Thymus (tissue), 14 donors: ENCODE measurements at places on chromosomes 5 and 9. TPM values are rescaled to one million over a fixed set of nuclear protein-coding genes. Genes with fewer than 3 reads are reported as not detected.

DNA sequence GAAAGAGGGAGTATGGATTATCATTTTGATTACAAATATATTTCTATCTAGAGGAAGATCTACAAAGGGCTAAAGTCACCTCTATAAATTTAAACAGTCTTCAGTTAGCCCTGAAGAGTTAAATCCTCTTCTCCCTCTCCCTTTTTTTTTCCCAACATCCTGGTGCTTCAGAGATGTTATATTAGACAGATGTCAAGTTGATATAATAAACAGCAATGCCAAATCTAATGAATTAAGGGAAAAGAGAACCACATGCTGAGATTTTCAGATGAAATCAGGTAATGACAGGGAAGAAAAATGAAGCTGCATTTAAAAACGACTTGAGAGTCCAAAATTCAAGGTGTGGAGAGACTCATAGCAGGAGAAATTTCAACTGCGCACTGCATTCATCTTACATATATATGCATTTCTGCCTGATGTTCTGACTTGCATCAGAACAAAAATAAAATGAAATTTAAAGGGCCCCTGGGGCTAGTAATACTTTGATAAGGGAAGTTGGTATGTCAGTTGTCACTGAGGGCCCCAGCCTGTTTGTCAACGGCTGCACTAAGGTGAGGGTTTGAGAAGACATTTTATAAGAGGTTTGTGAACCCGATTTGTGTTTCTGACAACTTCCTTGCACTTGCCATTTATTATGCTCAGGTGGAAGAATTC, 338.9 kb upstream of the PANK3 start:
- H3K27ac ChIP-seq, result no peak overlapping the region
- DNase-seq, result no peak
- H3K4me3 ChIP-seq, result no peak overlapping the region
- H3K27me3 ChIP-seq, result peaks cover 14% of the 10 kb centered on the region

DNA sequence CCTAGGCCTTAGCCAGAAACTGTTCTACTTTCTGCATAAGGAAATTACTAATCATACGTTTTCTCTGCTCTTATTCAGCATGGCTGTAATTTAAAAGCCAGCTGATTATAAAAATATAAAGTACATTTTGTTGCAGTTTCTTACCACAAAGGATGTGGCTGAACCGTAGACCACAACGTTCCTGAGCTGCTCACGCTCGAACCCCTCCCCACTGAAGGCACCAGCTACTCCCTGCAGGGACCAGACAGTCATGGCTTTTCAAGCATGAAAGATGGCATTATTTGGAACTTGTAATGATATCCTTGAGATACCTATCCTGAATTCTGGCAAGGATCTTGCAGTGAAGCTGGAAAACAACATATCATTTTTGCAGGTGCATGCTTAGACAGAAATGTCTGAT, 91.8 kb upstream of the DMRT1 start:
- peak overlapping the region; percentile 28 for H3K27ac ChIP-seq
- H3K4me1 ChIP-seq, result peaks cover 39% of the 10 kb centered on the region
- DNase-seq, result peak; percentile 14
- H3K4me3 ChIP-seq, result no peak overlapping the region
- H3K27me3 ChIP-seq, result no peaks in the 10 kb centered on the region

DNA sequence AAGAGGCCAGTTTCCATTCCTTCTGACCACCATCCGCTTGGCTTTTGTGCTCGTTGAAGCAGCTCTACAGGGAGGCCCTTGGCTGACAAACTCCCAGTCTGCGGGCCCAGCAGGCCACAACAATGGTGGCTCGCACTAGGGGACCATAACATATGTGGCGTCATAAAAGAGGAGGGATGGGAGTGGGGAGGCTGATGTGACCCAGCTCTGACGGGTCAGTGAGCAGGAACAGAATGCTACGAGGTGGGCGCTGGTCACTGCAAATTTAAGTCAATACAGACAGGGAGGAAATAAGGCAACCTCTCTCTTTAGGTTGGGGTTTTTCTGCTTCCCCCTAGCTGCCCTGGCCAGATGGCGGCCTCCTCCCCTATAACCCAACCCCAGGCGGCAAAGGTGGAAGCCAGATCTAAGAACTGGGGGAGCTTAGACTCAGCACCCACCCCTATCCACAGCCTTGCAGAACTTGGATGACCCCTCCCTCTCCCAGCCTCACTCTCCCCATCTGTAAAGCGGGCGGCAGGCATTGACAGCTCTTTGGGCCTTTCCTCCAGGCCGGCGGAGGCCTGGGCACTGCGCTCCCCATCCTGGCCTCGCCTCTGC, 778 bp downstream of the FRRS1L start:
- no peaks in the 10 kb centered on the region for H3K4me1 ChIP-seq
- no peak for DNase-seq
- H3K4me3 ChIP-seq, result no peak overlapping the region
- no peaks in the 10 kb centered on the region for H3K36me3 ChIP-seq
- H3K27me3 ChIP-seq, result peaks cover 51% of the 10 kb centered on the region
- no peak overlapping the region for H3K27ac ChIP-seq

DNA sequence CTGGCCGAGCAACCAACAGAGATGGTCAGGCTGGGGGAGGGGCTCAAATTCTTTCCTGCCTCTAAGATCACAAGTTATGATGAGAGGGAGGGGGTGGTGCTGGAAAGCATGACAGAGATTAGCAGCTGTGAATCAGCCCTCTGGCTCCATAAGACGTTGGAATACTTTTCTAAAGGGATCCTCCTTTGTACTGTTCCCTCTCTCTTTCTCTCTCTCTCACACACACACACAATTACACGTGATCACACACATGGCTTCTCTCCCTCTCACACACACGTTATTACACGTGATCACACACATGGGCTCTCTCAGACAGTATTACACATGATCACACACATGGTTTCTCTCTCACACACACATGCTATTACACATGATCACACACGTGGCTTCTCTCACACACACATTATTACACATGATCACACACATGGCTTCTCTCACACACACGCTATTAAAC, at the start of gene SLC45A2:
TSS of gene SLC45A2 (minus strand) at position 23 of the 454 bp plus-strand sequence. CDS start 110 bp downstream, outside the sequence.
- no peak for DNase-seq
- no peak within 1 kb of the TSS for H3K27ac ChIP-seq
- peaks cover 6% of the 10 kb centered on the region for H3K36me3 ChIP-seq
- no peak within 1 kb of the TSS for H3K4me3 ChIP-seq
- no peaks in the 10 kb centered on the region for H3K4me1 ChIP-seq
- H3K27me3 ChIP-seq, result no peaks in the 10 kb centered on the region

GRCh38 chr5:99438619-99439018, 509.8 kb upstream of the CHD1 start:
- no peak for DNase-seq
- H3K4me3 ChIP-seq, result no peak overlapping the region
- H3K4me1 ChIP-seq, result no peaks in the 10 kb centered on the region

DNA sequence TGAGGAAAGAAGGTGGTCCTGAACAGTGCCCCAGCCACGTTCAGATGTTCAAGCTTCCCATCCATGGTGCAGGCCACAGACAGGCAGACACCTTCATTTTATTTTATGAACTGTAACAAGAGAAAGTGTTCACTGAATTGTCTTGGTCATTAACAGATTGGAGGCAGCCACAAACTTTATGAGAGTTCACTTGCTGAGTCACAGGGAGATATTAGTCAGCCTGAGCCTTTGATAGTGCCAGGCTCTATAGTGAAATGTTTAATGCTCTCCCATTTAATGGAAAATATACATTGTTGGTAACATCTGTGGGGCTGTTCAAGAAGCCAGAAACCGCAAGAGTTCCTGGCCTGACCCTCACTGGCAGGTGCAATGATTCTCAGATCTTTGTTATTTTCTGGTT, 237.0 kb downstream of the TENT4A start:
- DNase-seq, result no peak
- no peaks in the 10 kb centered on the region for H3K27me3 ChIP-seq
- no peak overlapping the region for H3K27ac ChIP-seq
- no peaks in the 10 kb centered on the region for H3K4me1 ChIP-seq
- no peak overlapping the region for H3K4me3 ChIP-seq

- H3K4me3 ChIP-seq, result no peak overlapping the region
- H3K4me1 ChIP-seq, result no peaks in the 10 kb centered on the region
- no peak overlapping the region for H3K27ac ChIP-seq
- H3K27me3 ChIP-seq, result no peaks in the 10 kb centered on the region
Measured at GRCh38 chr5:104533498-104533897, 970.9 kb upstream of the NUDT12 start.

PLAC8L1 gene
- total RNA-seq, result 0.24 TPM

IRX2 gene
- total RNA-seq, result 0.38 TPM

ATP6V0E1 gene
- total RNA-seq, result 140 TPM
